ENCODE measurements at places on chromosomes 11 and 22. TPM values are rescaled to one million over a fixed set of nuclear protein-coding genes. Genes with fewer than 3 reads are reported as not detected.

GRCh38 chr22:19853879-19854777 lies 546 bp downstream of the GNB1L start:
- peak; percentile 52 for DNase-seq

GRCh38 chr11:44939673-44940395 lies 10.8 kb downstream of the TP53I11 start:
- DNase-seq: no peak

DNA sequence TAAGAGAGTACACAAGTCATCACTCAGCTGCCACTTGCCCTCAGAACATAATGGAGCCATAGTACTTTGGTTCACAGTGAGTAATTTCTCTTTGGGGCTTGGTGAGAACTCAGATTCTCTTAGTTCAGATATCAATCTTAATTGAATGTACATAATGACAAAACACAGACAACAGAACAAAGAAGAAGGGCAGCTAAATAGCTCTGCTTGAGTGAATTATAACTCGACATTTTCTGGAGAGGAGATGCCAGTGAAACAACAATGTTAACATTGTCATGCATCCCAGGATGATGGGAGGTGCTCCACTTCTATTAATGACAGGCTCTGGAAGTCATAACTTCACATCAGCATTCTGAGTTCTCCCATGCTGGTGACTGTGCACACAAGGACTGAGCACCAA lies 508.1 kb downstream of the TMEM135 start:
- DNase-seq: no peak

DNA sequence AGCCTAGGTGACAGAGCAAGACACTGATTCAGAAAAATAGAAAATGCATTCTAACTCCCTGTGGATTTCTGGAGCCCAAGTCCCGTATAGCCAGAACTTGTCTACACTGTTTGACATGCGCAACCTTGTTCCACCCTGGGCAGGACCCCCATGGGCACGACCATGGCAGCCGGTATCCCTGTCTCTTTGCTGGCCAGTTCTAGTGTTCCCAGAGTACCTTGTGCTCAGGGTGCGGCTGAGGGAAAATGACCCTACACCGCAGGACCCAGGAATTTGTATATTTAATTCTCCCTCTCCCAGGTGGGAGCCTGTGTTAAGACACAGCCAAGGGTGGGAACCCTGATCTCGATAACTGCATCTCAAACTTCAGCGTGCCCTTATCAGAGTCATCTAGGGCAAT lies 36.7 kb upstream of the RIC3 start:
- no peak for DNase-seq

GRCh38 chr11:890794-891540 lies 19.6 kb downstream of the CHID1 start:
- peak; percentile 77 for DNase-seq

GRCh38 chr11:3605771-3606203 lies 36.0 kb downstream of the ART5 start:
- no peak for DNase-seq

The INS gene
- total RNA-seq: not detected

All from kidney (tissue), 22 donors.